ENCODE measurements at places on chromosomes 7 and 10.

DNA sequence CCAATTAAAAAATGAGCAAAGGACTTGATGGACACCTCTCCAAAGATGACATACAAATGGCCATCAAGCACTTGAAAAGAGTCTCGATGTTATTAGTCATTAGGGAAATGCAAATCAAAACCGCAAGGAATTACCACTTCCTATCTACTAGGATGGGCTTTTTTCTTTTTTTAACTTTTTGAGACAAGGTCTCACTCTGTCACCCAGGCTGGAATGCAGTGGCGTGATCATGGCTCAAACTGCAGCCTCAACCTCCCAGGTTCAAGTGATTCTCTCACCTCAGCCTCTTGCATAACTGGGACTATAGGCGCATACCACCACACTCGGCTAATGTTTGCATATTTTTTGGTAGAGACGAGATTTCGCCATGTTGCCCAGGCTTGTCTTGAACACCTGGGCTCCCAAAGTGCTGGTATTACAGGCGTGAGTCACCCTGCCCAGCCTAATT lies 13.6 kb downstream of the NKX1-2 start:
- no peak for DNase-seq

- no peak for DNase-seq
Measured at GRCh38 chr10:43273997-43274396, 7.1 kb upstream of the RASGEF1A start.

- DNase-seq, result no peak
Measured at GRCh38 chr10:3110782-3111620, 43.7 kb downstream of the PFKP start.

DNA sequence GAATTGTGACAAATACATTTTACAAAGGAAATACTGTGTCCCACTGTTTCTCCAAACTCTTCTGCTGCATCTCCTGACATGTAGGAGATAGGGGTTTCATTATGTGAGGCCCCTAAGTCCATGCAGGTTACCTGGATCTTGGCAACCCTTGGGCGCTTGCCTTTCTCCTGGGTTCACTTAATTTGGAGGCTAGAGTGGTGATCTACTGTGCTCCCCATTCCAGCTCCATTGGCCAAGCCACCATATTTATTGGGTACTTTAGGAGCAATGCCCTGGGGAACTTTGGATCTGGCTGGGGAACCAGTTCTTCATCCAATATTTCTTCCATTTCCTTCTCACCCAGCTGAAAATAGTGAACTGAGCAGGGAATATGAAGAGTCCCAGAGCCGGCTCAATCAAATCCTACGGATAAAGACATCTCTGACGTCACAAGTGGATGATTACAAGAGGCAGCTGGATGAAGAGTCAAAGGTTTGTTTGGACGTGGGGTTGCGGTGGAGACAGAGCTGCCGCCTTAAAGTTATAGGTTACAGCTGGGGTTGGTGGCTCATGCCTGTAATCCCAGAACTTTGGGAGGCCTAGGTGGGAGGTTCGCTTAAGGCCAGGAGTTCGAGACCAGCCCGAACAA lies 18.5 kb downstream of the MYH16 start:
- DNase-seq, result no peak

DNA sequence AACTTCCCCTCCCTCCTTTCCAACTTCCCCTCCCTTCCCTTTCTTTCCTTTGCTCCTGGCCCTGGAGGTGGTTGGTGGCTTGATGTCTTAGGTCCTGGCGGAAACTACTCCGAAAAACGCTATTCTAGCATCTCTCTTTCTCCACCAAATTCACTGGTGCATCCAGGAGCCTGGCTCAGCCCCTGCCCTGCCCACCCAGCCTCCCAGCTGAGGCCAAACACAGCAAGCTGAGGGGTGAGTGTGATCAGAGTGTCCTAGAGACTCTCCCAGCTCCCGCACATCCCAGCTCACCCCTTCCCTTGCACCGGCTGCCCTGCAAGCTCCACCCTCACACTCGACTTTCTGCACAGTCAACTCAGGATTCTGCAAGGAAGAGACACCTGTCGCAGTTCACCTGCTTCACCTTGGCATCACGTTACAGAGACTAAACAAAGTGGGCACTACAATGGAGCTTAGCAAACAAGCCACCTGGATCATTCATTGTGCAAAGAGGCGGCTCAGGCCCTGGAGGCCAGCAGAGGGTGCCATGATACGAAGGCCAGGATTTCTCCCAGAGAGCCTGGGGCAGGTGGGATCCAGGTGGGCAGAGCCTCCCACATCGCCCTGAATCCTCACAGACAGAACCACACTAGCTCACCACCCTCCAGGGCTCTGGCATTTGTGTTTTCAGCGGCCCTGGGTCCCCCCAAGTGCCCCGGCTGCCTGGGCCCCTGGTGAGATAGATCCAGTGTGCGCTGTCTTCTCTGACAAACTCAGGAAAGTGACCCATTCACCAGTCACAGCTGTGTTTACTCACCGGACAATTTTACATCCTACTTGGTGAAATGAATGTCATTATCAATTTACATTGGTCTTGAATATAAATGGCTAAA lies 169.6 kb downstream of the TCERG1L start:
- no peak for DNase-seq

DNA sequence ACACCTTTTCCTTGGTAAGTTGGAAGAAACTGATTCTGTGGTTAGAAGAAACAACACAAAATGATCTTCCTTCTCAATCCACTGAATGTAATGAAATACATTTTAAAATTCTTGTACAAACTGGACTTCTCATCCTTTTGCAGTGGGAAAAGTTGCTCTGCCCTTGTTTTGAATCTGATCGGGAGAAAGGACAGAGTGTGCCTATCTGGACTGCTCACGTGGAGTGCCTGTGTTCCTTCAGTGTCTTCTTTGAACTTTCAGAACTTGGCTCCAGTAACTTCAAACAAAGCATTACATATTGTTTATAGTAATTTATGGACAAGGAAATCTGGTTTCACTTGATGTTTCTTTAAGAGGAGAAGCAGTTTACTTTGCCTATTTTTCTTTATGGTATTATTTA lies 17.1 kb downstream of the SLC26A3 start:
- no peak for DNase-seq

GRCh38 chr10:110887560-110887959 lies 15.8 kb downstream of the PDCD4 start:
- DNase-seq, result no peak

GRCh38 chr7:92684274-92684673 lies 94.1 kb upstream of the FAM133B start:
- DNase-seq, result no peak

DNA sequence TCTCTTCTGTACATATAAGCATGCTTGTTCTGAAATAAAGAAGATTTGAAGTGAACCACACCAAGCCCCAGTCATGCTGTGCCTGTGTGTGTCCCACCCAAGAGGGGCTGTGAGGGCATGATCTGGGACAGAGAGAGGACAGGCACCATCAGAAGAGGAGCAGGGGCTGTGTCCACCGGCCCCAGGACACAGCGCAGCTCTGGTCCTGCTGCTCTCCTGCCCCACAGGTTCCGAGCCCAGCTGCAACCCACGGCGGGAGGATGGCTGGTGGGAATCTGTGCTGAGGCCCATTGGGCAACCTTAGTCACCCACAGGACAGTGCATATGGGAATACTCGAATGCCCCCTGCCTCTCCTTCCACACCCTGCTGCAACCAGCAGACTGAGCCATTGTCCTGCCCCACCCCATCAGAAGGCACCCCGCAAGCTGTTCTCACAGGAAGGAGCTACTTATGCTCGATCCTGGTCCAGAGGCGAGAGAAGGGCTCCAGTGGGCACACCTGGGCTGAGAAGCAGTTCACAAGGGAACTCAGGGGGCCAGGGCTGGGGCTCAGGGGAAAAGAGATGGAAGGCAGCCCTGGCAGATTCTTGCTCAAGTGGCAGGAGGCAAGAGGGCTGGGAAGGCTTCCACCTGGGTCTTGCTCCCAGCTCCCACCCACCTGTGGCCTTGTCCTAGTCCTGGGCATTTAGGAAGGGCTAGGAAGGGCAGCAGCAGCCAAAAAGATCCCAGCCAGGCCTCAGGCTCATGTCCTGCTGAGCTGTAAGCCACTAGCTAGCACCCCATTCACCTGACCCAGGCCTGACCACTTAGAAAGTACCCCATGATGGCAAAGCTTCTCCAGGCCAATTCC lies 31.9 kb downstream of the LDB3 start:
- no peak for DNase-seq

DNA sequence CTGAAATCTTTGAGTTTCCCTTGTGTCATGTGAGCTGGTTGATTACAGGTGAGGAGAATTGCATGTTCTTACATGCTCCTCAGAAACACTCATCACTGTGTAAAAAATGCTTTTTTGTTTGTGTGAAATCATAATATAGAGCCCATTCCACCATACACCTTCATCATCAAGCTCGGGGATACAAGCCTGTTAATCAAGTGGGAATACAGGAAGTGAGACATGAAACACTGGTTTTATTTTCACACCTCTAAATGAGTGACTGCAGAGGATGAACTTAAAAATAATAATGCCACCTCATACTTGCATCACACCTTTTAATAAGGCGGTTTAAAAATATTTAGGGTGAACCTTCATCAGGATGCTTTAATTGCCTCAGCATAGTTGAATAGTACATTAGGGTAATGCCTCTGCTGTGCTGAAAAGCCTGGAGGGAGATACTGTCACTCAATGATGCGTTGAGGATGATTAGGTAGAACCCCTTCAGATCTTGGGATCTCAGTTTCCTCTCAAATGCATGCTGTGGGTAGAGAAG lies 164.6 kb downstream of the AUTS2 start:
- DNase-seq, result no peak

GRCh38 chr7:129924602-129925001 lies 28.2 kb downstream of the UBE2H start:
- no peak for DNase-seq

DNA sequence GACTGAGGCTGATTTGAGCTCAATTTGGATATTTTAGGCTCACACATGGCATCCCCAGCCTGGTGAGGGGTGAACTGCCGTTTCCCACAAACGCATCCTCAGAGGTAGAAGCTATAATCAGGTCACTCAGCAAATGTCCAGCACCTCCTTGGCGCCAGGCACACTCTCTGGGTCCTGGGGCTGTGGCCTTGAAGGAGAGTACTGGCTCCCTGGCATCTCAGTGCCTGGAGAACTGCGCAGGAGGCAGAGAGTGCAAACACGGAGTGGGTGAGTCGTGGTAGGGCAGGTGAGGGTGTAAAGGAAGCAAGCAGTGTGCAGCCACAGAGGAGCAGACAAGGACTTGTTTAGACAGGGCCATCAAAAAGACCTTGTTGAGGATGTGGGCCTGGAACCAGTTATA lies 224.0 kb upstream of the ZNF32 start:
- no peak for DNase-seq

DNA sequence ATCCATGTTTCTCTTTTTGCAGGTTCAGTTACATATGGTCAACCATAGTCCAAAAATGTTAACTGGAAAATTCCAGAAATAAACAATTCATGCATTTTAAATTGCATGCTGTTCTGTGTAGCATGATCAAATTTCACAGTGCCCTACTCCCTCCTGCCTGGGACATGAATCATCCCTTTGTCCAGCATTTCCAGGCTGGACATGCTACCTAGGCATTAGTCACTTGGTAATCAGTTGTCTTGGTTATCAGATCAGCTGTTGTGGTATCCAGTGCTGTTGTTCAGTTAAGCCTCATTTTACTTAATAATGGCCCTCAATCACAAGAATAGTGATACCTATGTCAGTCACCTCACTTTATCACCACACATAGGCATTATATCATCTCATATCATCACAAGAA lies 7.3 kb upstream of the PNLIP start:
- DNase-seq, result no peak

- DNase-seq, result no peak
Measured at GRCh38 chr7:23653942-23654341, 26.1 kb upstream of the FAM221A start.

GRCh38 chr10:127151541-127151940 lies 44.9 kb downstream of the INSYN2A start:
- no peak for DNase-seq

GRCh38 chr10:124568848-124569622 lies 107.4 kb downstream of the LHPP start:
- no peak for DNase-seq

DNA sequence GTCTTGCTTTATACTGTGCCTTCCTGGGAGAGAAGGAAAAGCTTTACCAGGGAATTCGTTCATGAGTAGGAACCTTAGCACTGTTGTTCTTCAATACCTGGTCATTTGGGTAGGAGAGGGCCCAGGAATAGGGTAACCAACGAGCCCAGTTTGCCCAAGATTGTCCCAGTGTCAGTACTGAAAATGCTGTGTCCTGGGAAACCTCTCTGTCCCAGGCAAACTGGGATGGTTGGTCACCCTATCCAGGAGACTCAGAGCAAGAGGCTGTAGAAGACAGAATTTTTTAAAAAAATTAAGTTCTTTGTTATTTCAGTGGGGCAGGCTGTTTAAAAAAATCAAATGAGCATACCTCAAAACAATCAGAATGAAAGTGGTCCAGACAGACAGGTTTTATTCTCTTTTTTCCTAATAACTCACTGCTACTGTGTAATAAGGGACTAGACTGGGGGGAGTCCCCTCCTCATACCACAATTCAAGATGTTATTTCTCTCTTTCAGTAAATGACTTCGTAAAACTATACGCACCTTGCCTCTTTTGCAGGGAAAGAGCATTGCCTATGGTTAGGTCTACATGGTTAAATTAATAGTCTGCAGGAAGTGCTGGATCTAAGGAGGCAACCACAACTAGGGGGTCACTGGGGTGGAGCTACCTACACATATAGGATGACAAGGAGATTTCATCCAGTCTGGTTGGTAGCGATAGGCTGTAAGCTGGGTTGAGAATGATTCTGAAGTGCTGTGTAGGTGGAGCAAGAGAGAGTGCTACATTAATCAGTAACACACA lies 41.1 kb upstream of the FAM133B start:
- DNase-seq, result no peak

DNA sequence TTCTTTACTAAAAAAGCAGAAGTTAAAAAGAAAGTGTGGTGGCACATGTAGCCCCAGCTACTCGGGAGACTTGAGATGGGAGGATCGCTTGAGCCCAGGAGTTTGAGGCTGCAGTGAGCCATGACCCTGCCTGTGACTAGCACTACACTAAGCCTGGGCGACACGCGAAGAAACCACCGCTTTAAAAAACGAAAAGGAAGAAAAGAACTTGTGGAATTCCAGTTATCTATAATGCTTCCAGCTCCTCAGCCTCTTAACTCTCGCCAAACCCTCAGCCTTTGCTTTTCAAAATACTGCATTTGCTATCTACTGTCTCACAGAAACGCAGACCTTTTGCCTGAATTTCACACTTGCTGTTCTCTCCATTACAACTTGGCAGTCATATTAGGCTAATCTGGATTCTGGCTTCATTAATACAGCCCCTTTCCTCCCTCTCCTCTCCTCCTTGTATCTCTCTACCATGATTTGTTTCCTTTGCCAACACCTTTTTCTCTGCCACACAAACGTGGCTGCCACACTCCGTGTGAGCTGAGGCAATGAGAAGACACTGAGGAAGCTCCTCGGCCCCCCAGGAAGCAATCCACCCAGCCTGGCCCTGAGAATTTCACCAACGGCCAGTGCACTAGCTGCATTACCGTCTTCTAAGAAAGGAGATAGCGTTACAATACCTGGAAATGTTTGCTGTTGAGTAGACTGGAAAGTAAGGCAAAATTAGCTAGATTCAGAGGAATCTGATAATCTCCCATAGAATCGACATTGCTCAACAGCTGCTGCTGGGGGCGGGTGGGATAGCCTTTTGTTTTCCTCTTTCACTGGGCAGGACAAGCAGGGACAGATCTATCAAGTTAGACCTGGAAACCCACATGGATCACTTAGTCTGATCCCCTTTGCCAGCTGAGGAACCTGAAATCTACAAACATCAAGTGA lies 37.2 kb downstream of the CALML5 start:
- peak; percentile 40 for DNase-seq

GRCh38 chr10:120746001-120746777 lies 105.0 kb upstream of the WDR11 start:
- no peak for DNase-seq

- no peak for DNase-seq
Measured at GRCh38 chr7:52017802-52018679, 701.4 kb upstream of the COBL start.

GRCh38 chr7:36962367-36962766 lies 238.1 kb upstream of the AOAH start:
- no peak for DNase-seq
